Suppressor macrophage treated with lipopolysaccharide for 1 hour (primary cell): ENCODE measurements at places on chromosomes 7 and 10.

DNA sequence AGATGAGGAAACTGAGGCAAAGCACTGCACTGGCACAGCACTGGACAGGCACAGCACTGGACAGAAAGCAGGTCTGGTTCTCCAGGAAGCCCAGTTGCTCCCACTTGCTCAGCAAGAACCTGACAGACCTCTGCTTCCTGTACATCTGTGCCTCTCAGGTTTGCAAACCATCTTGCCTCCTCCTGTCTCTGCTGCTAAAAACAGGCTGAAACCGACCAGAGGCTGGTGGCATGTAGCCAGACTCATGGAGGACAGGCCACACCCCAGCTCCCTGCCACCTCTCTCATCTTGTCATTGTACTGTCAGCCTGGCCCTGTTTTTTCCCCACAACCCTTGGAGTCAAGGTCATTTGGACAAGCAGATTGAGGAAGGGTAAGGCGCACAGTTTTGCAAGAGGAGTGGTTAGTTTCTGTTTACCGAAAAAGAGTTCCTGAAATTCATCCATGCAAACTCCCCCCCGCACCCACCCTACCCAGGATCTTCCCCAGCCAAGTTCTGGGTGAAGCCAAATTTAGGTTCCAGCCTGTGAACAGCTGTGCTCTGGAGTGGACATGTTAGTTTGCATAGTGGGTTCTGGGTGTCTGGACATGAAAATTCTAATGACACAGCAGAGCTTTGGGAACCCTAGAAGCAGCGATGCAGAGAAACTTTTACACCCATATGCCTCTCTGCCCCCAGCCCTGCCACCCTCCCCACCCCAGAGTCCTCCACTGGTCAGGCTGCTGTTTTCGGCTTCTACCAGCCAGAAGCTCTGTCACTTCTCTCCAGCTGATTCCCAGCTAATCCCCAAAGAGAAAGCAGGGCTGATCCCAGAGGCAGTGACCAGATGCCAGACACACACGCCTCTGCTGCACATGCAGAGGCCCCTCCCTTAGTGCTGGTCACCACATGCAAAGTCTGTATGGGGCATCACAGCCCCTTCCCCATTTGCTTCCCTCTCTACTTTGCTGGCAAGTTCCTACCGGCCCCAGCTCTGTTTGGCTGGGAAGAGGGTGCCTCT, 8.5 kb upstream of the C10orf105 start:
- peak; percentile 89 for DNase-seq

- peak; percentile 74 for DNase-seq
Measured at GRCh38 chr10:72242675-72243074, 26.6 kb upstream of the ASCC1 start.

- DNase-seq = peak; percentile 50
Measured at GRCh38 chr7:30995536-30995935, 31.8 kb downstream of the GHRHR start.

- DNase-seq = peak; percentile 4
Measured at GRCh38 chr7:40015790-40016296, 65.8 kb downstream of the CDK13 start.

GRCh38 chr7:107047902-107048782, 3.6 kb downstream of the PRKAR2B start:
- DNase-seq = no peak

DNA sequence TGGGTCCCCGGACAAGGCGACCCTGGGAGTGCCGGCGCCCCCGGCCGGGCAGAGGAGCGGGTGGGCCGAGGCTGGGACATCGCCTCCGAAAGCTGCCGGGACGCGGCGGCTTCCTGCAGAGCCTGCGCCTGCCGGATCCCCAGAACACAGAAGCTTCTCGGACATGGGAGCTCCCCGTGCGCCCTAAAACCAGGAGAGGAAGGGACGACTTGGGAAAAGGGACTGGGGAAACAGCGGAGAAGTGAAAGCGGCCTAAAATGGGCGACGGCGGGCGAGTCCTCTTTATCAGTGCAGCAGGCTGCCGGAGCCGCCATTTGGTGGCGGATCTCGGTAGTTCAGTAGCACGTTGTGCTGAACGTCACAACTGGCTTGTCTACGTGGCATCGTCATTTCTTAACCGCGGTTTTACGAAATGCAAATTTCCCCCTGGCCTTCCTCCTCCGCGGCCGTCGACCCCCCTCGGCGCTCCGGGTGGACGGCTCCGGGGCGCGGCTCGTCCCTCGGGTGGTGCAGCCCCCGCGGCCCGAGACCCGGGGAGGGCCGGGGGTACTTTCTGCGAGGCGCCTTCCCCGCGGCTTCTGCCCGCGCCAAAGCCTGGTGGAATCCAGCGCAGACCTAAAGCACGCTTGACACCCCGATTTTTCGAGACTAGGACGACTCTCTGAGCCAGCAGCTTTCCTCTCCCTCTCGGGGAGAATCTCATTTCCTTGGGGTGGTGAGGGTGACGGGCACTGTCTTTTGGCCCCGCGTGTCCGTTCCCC, 9.9 kb upstream of the SPAG6 start:
- peak; percentile 84 for DNase-seq

DNA sequence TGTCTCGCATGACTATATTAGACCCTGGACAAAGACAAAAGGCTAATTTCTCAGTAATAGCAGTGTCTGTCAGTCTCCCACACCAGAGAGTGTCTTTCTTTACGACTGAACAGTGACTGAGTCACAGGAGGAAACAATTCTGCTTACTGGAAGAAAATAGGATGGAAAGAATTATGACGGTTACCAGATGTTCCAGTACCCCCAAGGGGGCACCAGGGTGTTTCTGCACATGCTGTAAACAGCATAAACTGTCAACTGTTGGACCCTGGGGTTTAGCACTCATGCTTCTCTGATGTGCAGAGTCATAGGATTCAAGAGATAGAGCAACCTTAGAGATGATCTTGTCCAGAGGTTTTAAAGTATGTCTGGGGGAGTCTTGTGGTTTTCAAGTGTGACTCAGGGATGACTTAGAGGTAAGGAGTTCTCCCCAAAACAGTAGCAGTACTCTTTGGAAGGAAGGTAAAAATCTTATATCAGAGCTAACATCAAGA, 291.7 kb downstream of the THSD7A start:
- DNase-seq = peak; percentile 13

DNA sequence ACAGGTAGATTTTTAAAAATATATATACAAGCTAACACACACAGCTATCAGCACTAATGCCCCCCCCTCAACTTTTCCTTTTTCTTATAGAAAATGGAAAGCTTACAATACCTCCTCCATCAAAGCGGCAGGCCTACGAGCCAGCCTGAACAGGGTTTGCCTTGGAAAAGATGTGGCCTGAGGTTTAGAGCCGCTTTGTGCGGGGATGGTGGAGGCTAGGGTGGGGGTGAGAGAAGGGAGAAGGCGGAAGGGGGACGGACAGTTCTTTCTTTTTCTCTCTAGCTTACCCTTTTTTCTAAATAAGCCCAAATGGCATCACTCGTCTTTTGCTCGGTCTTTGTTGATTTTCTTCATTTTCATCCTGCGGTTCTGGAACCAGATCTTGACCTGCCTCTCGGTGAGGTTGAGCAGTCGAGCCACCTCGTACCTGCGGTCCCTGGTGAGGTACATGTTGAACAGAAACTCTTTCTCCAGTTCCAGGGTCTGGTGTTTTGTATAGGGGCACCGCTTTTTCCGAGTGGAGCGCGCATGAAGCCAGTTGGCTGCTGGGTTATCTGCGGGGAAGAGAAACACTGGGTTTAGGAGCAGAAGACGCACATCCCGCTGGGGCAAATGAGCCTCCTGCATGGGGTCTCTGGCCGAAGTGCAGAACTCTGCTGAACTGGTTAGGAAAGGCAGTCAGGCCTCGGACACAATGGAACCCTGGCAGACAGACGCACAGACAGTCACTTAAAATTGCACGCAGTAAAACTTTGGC, 1.9 kb downstream of the HOXA9 start:
- peak; percentile 1 for DNase-seq

DNA sequence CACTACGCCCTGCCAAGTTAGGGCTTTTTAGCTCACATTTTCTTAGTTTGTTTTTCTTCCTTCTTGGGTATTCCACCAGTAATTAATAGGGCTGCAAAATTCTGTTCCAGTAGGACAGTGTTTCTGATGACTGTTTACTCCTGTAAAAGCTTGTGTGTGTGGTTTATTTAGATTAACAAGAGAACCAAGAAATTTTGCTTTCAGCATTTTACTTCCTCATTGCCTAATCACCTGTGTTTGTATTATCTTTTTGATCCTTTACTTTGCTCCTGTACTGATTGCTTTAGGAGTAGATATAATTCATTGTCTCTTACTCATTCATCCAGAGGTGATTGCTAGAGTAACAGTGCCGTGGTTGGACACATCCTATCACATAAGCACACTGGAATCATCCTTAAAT, 27.7 kb downstream of the TDRD1 start:
- no peak for DNase-seq

DNA sequence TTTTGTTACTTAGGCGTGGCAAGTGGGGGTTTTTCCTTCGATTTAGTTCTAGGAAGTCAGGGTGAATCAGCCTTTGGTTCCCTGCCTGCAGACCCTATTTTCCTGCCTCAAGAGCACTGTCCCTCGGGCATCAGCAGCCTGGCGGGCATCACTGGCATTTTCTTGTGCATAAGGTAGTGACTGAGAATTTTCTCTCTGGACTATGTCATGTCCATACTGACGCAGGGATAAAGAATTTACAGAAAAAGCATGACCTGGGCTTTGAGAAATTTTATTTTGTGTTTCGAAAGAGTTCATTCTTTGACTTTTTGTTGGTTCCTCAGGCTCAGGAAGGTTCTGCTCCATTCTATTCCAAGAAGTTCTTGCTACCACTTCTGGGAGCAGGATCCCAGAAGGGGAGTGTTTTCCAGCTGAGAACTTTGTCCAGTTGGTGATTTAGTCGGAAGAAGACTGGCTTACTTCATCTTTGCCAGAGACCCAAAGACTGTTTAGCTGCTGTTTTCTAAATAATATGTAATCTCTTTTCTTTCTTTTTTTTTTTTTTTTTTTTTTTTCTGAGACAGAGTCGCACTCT, 213.9 kb upstream of the SH2B2 start:
- DNase-seq = no peak

- no peak for DNase-seq
Measured at GRCh38 chr10:93553482-93554315, 12.8 kb upstream of the FFAR4 start.

DNA sequence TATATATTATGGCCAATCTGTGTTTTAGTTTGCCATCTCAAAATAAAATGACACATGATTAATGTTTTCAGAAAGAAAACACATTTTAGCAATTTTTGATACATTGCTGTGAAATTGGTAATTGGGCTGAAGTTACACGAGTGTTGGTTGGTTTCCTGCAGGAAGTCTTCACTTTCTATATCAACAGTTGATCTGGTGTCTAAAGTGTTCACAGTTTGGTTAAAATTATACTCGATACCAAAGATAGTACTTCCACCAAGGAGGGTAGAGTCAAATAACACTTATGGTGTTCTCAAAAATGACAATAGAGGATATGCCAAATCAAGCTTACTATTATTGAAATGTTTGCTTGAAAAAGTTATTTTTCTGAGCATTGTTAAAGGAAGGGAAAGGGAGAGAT, 120.3 kb upstream of the GLCCI1 start:
- DNase-seq = no peak

DNA sequence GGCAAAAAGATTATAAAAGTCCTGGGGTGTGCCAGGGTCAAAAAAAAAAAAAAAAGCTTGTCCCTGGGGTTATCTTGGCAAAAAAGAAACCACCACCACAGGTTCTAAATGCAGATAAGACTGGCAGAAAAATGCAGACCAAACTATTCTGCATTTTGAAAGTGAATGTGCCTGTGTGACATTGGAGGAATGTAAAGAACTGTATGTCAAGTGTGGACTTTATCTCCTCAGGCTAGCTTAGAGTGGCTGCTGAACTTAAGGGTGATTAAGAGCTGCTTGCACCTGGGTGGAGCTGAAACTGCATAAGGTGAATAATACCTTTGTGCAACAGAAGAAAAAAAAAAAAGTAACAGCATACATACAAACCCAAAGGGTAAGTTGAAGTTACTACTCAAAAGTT, 1.3 kb upstream of the NAPEPLD start:
- no peak for DNase-seq

DNA sequence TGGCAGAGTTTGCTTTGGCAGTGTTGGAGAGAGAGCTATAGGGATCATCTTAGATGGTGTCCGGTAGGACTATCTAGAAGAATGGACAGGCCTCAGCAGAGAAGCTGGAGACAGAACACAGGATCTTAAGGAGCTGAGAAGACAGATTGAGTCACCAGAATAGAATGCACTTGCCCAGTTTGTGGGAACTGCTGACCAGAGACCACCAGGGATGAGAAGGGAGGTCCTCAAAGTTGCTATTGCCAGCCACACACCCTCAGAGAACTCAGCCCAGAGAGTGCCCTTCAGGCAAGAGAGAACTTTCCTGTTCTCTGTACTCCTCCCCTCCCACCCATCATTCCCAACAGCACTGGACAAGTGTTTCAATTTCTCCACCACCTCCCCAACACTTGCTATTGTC, 25.3 kb upstream of the GALNT11 start:
- no peak for DNase-seq

- no peak for DNase-seq
Measured at GRCh38 chr10:62414359-62414758, 40.2 kb downstream of the ZNF365 start.

DNA sequence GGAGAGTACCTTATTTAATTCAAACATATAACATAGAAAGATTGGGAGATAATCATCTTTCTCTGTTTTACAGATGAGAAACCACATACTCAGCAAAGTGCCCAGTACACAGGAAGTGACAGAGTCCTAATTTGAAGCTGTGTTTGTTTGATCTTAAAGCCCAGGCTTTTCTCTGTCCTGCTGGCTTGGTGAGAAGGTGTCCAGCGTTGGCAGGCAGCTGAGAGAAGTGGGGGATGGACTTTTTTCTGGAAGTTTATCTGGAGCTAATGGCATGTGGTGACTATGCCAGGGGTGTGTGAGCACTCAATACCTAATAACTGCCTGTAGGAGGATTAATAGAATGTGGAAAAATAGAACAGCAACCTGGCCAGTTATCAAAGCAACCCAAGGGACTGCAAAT, 60.8 kb downstream of the NPSR1 start:
- DNase-seq = no peak

DNA sequence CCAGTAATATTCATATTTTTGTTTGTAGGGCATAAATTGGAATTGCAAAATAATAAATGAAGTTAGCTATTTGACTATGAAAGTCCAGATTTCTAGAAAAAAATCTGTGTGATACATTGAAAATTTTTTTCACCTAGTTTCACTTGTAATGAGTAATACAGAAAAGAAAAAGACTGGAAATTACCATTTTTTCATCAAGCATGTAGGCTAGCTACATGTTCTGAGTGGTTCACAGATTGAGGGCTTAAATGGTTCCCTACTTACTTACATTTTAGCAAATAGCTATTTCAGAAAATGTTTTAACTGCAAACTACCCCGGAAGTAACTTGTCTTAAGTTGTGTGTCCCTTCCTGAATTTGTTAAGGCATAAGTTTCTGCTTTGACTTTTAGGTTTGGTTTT, 396.0 kb downstream of the PHF14 start:
- DNase-seq = no peak

- DNase-seq = no peak
Measured at GRCh38 chr7:26151096-26151495, 902 bp upstream of the NFE2L3 start.
